Pons (tissue), 1 donor: ENCODE measurements at places on chromosomes 6 and 20.

GRCh38 chr6:70667256-70667710, 400 bp upstream of the SMAP1 start:
- peak; percentile 84 for DNase-seq

DNA sequence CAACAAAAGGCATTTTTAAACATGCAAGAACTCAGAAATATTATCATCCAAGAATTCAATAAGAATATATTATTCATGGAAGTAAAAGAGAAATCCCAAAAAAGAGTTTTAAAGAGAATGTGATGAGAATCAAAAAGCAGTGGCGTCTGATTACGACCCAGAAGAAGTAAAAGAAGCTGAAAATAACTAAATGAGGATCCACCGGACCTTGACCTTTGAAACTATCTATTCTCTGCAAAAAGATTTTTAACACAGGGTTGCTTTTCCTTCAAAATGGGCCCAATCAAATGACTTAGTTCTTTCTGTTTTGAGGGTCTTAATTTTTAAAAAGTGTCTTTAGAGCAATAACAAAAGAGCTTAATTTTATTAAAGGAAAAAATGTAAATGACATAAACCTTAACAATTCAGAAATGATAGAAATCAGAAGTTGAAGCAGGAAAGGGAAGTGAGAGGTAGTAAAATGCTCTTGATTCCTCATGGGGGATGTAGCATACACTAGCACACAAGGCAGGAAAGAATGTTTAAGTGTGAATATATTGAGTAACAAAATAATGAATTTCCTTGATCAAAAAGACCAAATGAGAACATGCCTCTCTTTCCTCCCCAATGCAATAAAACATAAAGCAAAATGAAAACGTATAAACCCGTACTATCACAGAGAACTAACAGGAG, 223.1 kb upstream of the PRDM1 start:
- no peak for DNase-seq

DNA sequence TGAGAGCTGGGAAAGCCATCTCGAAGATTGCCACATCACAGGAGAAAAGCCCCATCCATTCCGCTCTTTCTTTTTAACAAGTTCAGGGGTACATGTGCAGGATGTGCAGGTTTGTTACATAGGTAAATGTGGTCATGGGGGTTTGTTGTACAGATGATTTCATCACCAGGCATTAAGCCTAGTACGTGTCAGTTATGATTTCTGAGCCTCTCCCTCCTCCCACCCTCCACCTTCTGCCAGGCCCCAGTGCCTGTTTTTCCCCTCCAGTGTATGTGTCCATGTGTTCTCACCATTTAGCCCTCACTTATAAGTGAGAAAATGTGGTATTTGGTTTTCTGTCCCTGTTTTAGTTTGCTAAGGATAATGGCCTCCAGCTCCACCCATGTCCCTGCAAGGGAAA, 566.5 kb upstream of the AGPAT4 start:
- DNase-seq: no peak

- DNase-seq: no peak
These were observed at the start of gene SPINT4 for GRCh38 chr20:45722047-45722446. Gene SPINT4, plus strand, starts transcription at chr20:45722347. Its CDS starts 21 bp downstream, at chr20:45722368.

- no peak for DNase-seq
These were observed 57.1 kb downstream of the PHF20 start for GRCh38 chr20:35828916-35829315.

DNA sequence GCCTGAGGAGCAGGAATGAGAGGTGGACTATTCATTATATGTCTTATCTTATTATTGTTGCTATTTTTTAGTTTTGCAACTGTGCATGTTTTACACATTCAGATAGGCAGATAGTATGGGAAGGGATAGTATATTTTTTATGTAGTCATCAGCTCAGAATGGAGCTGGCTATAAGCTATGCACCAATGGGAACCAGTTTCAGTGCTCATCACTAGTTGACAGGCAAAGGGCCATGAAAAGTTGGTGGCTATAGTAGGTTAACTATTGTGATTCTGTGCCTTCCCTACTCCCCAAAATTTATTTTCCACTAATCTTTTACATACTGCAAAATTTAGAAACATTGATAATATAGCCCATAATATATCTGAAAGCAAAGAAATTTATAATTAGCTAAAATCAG, 5.3 kb upstream of the UBD start:
- no peak for DNase-seq

- DNase-seq: peak; percentile 88
These were observed 323.6 kb downstream of the CD83 start for GRCh38 chr6:14440940-14441781.

DNA sequence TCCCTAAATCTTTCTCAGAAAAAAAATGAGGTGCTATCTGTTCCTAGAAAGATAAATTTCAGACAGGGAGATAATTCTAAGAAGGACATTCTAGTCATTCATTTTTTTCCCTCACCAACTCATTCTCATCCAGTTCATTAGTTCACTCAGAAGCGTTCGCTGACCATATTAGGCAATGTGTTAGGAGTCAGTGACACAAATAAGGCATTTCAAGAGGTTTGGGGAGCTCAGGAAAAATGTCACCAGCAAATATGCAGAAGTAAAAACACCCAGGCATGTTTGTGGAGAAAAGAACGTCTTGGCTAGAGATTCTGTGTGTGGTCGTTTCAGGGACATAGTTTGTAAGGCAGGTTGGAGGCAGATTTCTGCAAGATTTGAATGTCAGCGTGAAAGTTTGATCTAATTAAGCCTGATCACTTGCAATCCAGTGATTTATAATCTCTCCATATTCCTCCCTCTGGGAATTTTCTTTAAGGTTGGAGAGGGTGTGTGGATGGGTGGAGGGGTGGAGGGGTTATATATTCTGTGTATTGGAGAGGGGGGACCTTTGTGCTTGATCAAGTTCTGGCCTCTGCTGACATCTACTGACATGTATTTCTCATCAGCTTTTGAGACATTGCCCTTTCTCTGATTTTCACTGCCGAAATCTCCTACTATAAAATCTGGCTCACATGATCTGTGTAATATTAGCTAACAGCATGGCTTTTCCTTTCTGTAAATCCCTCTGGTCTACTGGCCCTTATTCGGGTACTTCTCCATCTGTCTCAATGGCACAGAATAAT, 3.6 kb downstream of the MYCT1 start:
- DNase-seq: no peak

GRCh38 chr6:127844529-127844928, 56.3 kb downstream of the THEMIS start:
- DNase-seq: no peak

GRCh38 chr6:107056796-107057195, 28.8 kb downstream of the MTRES1 start:
- DNase-seq: no peak

DNA sequence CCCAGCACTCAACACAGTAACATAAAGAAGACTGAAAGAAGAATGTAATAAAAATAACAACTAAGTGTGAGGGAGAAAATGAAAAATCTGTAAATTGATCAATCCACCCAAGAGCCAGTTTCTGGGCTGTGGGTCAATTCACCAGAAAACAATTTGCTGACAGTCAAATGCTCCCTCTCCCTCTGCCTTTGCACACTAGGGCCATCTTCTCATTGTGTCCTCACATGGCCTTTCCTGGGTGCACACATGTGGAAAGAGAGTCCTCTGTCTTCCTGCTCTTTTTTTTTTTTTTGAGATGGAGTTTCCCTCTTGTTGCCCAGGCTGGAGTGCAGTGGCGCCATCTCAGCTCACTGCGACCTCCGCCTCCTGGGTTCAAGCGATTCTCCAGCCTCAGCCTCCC, 53.9 kb upstream of the PRND start:
- DNase-seq: no peak

DNA sequence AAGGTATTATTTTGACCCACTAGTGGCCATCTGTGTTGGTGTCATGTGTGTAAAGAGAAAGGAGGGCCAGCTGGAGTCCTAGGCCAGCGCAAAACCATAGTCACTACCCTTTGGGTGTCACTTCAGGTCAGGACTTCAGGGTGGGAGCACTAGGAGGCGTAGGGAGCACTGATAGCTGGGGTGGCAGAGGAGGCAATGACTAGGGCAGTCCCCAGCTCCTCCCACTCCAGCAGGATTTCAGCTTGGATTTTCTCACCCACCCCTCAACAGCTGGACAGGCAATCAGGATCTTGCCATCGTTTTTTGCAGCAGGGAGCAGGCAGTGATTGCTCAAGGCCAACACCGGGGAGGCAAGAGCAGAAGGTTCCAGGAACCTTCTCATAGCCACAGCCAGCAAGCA, 4.2 kb upstream of the HLA-DOA start:
- no peak for DNase-seq

- no peak for DNase-seq
These were observed 280.6 kb upstream of the SULF2 start for GRCh38 chr20:48065833-48066232.

GRCh38 chr6:142570221-142570671, 268.4 kb downstream of the ADGRG6 start:
- no peak for DNase-seq

DNA sequence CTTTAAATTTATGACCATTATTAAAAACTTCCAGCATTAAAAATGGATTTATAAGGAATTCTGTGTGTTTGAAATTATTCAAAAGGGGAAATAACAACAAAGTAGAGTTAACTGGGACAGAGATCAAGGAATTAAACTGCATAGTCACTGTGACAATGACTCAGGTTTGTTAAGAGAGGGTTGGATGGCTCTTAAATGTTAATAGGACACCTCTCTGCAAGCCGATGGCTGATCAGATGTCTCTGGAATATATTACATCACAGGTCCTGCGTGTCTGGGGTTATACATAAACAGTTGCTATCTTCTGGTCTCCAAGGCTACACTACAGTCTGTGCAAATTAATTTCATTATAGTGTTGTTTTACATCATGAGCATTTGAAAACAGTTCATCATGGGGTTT, 574.3 kb downstream of the COL12A1 start:
- no peak for DNase-seq

- DNase-seq: no peak
These were observed 101.0 kb upstream of the VSTM2L start for GRCh38 chr20:37801921-37802320.

GRCh38 chr20:57514273-57514751, 10.6 kb downstream of the CTCFL start:
- peak; percentile 81 for DNase-seq

DNA sequence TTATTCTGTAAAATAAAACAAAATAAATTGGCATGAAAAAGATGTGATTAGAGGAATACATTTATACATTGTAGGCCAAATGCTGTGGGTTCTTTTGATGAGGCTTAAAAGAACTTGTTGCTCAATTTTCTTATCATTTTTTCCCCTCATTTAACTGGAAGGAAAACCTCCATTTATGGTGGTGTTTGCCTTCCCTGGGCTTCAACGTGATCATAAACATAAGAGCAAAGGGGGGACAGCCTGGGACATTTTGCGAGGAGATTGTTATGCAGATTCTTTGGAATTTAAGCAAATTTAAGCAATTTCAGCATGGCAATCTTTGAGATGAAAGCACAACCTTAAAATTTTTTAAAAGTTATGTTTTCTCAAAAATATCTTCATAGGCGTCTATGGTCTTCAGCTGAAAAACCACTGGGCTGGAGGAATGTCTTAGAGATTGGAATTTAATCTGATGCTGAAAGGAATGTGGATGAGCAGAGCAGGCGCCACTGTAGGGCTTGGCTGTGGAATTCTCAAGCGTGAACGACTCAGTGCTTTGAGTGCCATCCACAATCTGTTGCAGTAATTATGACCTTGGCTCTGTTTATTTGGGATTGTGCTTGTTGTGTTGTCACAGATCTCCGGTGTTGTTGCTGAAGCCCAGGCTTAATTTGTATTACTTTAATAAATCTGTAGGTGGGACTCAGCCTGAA, 149.4 kb upstream of the MLIP start:
- no peak for DNase-seq

DNA sequence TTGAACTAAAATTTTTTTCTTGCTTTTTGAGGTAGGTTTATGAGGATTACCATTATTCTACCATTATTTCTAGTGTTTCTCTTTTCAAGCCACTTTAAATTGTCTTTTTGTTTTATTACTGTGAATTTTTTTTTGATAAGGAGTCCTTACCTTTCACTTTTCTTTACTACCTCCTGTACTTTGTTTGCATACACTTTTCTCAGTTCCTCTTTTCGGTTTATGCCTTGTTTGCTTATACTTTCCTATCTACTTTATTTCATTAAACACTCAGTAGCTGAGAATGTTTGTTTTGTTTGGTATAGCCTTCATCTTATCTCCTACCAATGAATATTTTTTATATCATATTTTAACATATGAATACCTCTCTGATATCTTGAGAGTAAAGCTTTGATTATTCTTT, 147.9 kb downstream of the TFAP2B start:
- no peak for DNase-seq

- DNase-seq: no peak
These were observed 586.6 kb upstream of the BTBD3 start for GRCh38 chr20:11331096-11331495.

DNA sequence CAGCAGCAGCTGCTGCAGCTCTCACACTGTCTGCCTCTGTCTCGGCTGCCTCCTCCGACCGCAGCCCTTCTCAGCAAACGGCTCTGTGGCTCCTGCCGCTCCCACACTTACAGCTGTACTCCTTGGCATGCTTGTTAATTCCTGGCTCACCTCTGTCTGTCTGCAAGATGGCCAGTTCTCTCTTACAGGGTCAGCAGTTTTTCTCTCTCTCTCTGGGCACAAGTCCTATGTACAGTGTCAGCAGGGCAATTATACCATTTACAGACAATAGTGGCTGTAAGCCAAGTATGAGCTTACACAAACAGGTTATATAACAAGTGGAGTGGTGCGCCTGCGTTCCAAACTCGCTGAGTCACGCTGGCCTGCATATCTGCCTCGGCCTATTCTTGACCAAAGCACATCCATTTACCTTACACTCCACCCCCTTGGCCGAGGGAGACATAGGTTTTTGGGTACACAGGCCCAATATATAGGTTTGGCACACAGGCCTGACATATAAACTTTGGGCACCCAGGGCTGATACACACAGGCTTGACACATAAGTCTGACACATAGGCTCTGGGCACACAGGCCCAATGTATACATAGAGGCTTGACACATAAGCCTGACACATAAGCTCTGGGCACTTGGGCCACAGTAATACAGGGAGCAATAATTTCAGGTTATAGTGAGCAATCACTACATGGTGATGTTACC, 4.4 kb downstream of the ZKSCAN3 start:
- peak; percentile 25 for DNase-seq

DNA sequence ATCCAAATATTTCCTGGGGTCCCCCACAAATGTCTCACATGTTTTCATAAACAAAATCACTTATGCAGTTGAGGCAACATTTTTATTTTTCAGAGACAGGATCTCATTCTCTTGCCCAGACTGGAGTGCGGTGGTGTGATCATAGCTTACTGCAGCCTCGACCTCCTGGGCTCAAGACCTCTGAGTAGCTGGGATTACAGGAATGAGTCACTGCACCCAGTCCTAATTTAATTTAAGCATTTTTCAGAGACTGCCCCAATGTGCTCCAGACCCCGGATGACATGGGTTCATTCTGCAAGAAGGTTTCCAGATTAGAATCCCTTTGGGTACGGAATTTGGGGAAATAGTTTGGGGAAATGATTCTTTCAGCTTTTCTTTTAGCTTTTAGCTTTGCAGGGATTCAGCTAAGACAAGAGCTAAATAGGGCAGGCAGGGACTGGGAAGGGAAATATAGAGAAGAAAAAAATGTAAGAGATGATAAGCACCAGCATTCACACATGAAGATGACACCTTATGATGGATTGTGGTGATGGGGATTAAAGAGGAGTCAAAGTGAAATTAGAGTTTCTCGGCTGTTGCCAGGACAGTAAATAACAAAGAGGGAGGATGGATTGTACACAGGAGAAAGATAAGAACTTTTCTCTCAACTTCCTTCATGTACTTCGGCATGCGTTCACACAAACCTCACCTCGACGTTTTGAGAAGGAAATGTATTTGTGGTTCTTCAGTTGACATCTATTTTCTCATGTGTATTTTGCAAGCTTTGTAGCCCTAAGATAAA, 169.4 kb upstream of the TAB2 start:
- no peak for DNase-seq
